ENCODE measurements at places on chromosomes 11 and 22.

- DNase-seq: peak; percentile 49
- peak overlapping the region; percentile 3 for H3K4me3 ChIP-seq
- H3K27ac ChIP-seq: peak overlapping the region; percentile 49
- peaks cover 55% of the 10 kb centered on the region for H3K4me1 ChIP-seq
- H3K36me3 ChIP-seq: peaks cover 40% of the 10 kb centered on the region
Observed at GRCh38 chr11:64000026-64000739, 13.9 kb downstream of the OTUB1 start.

DNA sequence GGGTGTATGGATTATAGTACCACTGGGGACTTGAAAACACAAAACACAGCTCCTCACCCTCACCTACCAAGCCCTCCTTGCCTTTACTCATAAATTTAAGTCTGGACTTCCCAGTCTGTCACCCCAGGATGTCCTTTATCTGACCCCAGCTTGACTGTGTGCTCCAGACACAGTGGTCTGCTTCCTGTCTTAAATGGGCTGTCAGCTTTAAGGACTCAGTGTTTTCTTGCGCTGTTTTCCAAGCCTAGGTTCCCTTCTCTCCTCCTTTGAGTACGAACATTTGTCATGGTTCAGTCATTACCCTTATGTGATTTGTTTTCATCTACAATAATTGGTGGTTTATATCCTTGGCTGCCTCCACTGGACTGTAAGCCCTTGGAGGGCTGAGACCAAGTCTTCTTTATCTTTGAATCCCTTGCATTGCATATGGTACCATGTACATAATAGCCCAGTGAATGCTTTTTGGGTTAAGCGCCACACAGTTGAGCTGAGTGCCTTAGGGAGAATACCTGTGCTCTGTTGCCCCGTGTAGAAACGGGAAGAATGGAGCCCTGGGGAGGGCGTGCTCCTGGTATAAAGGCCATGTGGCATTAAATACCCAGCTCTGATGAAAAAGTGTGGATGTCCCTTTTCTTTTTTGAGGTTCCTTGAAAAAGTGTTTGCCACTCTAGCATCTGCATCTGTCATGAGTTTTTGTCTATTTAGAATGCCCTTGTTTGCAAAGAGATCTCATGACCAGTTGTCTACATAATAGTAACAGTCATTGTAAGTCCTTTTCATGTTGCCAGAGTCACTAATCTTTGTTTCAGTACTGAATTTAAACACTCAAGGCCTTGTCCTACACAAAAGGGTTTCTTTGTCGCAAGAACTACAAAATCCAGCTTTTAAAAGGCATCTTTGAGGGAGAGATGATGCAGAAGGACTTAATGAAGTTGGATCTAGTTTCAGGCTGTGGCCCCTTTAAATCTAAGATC is 14.0 kb downstream of the PANX1 start:
- H3K4me3 ChIP-seq: no peak overlapping the region
- DNase-seq: no peak
- no peak overlapping the region for H3K27ac ChIP-seq

DNA sequence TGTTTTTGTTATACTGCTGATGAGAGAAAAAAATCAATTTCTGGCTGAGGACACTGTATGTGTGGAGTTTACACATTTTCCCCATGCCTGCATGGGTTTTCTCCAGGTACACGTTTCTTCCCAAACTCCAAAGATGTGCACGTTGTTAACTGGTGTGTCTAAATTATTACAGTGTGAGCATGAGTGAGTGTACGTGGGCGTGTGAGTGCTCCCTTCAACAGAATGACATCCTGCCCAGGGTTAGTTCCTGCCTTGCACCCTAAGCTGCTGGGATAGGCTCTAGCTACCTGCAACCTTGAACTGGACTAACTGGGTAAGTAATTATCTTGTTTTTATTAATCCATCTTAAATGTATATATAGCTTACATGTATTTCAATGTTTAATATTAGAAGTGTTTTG is 5.5 kb downstream of the NPAT start:
- peaks cover 22% of the 10 kb centered on the region for H3K36me3 ChIP-seq
- no peak overlapping the region for H3K4me3 ChIP-seq
- DNase-seq: no peak

- no peak overlapping the region for H3K4me3 ChIP-seq
- no peaks in the 10 kb centered on the region for H3K36me3 ChIP-seq
- no peaks in the 10 kb centered on the region for H3K27me3 ChIP-seq
- peaks cover 25% of the 10 kb centered on the region for H3K4me1 ChIP-seq
- DNase-seq: no peak
- peak overlapping the region; percentile 20 for H3K27ac ChIP-seq
Observed at GRCh38 chr22:20238901-20239675, 29.0 kb downstream of the RTN4R start.

DNA sequence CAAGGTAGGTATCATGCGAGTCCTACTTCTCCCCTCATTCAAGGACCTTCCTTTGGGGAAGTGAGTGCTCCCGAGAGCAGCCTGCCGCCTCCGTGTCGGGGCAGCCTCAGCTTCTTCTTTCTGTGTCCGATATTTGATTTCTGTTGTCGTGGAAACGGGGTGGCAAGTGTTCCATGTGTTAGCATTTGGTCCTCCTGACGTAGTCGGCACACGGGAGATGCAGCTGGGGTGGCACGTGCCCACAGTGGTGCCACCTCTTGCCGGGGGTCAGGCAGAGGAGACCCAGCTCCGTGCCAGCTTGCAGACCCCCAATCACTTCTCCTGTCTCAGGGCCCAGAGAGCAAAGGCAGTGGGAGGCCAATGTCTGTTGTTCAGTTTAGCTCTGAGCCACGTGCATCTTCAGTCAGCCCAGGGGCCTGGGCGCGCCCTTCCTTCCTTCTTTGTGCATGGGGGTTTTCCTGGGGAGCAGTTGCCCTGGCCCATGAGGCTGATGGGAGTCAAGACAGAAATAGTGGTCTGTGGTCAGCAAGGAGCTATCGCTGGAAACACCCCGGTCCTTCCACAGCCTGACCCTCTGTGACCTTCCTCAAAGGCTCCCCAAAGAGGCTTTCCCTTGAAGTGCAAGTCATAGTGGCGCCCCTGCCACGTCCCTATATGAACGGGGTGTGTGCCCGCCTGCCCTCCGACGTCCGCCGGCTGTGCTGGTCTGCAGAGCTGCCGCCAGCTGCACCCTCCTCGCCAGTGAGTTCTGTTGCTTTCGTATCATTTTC is 44.5 kb downstream of the PARVB start:
- H3K36me3 ChIP-seq: no peaks in the 10 kb centered on the region
- no peak overlapping the region for H3K27ac ChIP-seq
- H3K4me1 ChIP-seq: no peaks in the 10 kb centered on the region
- no peak for DNase-seq

GRCh38 chr11:15547685-15548084 is 433.0 kb downstream of the INSC start:
- no peaks in the 10 kb centered on the region for H3K4me1 ChIP-seq
- H3K27ac ChIP-seq: no peak overlapping the region
- no peak overlapping the region for H3K4me3 ChIP-seq
- no peaks in the 10 kb centered on the region for H3K27me3 ChIP-seq

GRCh38 chr11:126337474-126338241 is 17.8 kb upstream of the ST3GAL4 start:
- H3K4me1 ChIP-seq: no peaks in the 10 kb centered on the region
- H3K36me3 ChIP-seq: no peaks in the 10 kb centered on the region
- no peak overlapping the region for H3K4me3 ChIP-seq
- no peak overlapping the region for H3K27ac ChIP-seq
- H3K27me3 ChIP-seq: no peaks in the 10 kb centered on the region
- DNase-seq: no peak

- no peak overlapping the region for H3K4me3 ChIP-seq
- DNase-seq: no peak
- no peaks in the 10 kb centered on the region for H3K27me3 ChIP-seq
Observed at GRCh38 chr11:122791836-122792235, 46.5 kb upstream of the CRTAM start.

DNA sequence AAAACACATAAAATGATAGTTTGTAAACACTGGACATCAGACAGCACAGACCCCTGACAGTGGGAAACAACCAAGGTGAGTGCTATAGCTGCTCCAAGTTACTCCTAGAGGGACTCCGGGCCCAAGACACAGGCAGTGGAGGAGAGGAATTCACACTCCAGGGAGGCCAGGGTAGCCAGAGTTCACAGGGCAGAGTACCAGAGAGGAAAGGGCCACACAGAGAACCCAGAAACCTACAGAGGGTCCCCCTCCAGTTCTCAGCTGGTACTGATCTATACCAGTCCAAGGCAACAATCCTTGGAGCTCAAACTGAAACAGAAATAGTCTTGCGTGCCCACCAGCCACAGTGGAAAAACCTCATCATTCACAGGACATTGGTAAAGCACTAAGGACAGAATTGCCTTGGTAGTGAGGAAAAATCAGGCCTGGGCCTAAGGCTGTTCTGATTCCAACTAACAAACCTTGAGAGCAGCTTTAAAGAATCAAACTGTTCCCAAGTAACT is 7.6 kb downstream of the VPS37C start:
- H3K4me3 ChIP-seq: no peak overlapping the region
- peak overlapping the region; percentile 2 for H3K27ac ChIP-seq
- H3K36me3 ChIP-seq: no peaks in the 10 kb centered on the region
- H3K4me1 ChIP-seq: peaks cover 38% of the 10 kb centered on the region

DNA sequence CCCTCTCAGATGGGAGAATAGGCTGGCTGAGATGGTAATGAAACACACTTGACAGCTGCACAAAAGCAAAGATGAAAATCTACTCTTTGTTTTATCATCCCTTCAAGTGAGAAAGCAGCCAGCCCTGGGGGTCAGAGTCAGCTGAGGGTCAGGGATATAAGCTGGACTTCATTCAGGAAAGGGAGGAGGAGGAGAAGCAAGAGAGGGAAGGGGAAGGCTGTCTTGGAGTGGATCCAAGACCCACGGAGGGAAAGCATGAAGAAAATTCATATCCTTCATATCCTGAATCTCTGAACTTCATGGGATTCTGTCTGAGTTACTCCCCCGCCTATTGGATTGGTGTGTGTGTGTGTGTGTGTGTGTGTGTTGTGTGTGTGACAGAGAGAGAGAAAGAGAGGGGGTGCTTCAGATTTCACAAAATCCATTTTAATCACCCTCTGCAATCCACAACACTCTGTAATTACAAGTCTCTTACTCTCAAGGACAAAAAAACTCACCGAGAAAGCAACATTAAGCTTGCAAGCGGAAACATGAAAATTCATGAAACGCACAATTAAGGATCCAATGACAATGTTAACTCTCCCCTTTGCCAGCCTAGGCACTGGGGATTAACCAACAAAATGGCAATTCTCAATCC is 327.7 kb downstream of the TENM4 start:
- H3K27me3 ChIP-seq: no peaks in the 10 kb centered on the region
- no peak overlapping the region for H3K27ac ChIP-seq
- no peaks in the 10 kb centered on the region for H3K36me3 ChIP-seq
- H3K4me3 ChIP-seq: no peak overlapping the region
- DNase-seq: no peak

GRCh38 chr11:11036185-11036847 is 178.5 kb upstream of the ZBED5 start:
- H3K36me3 ChIP-seq: no peaks in the 10 kb centered on the region
- DNase-seq: no peak
- peaks cover 18% of the 10 kb centered on the region for H3K4me1 ChIP-seq
- H3K27ac ChIP-seq: no peak overlapping the region

- no peaks in the 10 kb centered on the region for H3K4me1 ChIP-seq
- H3K36me3 ChIP-seq: no peaks in the 10 kb centered on the region
- no peak overlapping the region for H3K4me3 ChIP-seq
- no peak for DNase-seq
Observed at GRCh38 chr11:14320020-14320419, 39.0 kb downstream of the RRAS2 start.

GRCh38 chr11:43200031-43200430 is 111.8 kb upstream of the API5 start:
- no peaks in the 10 kb centered on the region for H3K4me1 ChIP-seq
- H3K4me3 ChIP-seq: no peak overlapping the region
- H3K27ac ChIP-seq: no peak overlapping the region
- no peaks in the 10 kb centered on the region for H3K27me3 ChIP-seq
- no peak for DNase-seq
- H3K36me3 ChIP-seq: no peaks in the 10 kb centered on the region

DNA sequence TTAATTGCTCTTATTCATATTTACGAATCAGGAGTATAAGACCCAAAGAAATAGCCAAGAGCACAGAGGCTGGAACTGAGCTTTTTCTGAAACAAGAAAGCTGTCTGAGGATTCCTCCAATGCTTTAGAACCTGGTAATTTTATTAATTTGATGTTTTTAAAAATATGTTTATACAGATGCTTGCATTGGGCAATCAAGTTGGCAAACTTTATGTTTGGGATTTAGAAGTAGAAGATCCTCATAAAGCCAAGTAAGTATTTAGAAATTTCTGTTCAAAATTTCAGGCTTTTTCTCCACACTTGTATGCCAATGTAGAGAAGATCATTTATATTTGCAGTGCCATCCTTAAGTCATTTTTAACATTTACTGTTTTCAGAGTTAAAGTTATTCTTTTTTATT is 24.3 kb upstream of the HIKESHI start:
- no peak overlapping the region for H3K27ac ChIP-seq
- no peaks in the 10 kb centered on the region for H3K4me1 ChIP-seq
- DNase-seq: no peak
- H3K4me3 ChIP-seq: no peak overlapping the region
- no peaks in the 10 kb centered on the region for H3K36me3 ChIP-seq

GRCh38 chr11:126405374-126405773 is 49.9 kb downstream of the ST3GAL4 start:
- no peak overlapping the region for H3K4me3 ChIP-seq
- H3K27ac ChIP-seq: peak overlapping the region; percentile 56

GRCh38 chr11:83511646-83512045 is 225.5 kb upstream of the CCDC90B start:
- H3K4me1 ChIP-seq: no peaks in the 10 kb centered on the region
- no peaks in the 10 kb centered on the region for H3K36me3 ChIP-seq
- no peak overlapping the region for H3K27ac ChIP-seq

DNA sequence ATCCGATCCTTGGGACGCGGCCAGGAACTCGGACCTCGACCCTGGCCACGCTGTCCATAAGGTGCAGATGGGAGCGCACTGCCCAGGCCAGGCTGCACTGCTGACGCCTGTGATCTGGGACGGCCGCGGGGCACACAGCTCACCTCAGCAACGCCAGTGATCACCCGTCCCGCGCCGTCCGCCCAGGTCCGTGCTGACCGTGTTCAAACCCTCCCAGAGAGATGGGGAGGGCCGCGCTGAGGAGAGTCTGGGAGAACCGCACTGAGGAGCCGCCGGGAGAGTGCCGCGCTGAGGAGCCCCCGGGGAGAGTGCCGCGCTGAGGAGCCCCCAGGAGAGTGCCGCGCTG is 636 bp downstream of the KCNQ1OT1 start:
- H3K27me3 ChIP-seq: no peaks in the 10 kb centered on the region
- DNase-seq: no peak
- H3K27ac ChIP-seq: peak overlapping the region; percentile 76
- H3K4me3 ChIP-seq: peak overlapping the region; percentile 80

DNA sequence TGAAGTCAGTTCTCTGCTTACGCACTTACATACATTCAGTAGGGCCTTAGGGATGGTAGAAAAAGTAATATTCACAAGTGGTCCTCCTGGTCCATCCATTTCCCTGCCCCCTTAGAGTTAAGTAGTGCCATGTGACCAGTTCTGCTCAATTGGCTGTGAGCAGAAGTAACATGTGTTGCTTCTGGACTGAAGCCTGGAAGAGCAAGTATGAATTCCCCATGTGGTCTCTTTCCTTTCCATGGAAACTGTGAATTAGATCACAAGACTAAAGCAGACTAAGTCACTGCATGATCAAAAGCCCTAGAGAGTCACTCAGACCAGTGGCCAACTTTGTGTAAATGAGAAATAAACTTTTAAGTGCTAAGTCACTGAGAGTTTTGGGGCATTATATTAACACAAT is 341.7 kb upstream of the CADM1 start:
- H3K4me3 ChIP-seq: no peak overlapping the region
- no peaks in the 10 kb centered on the region for H3K27me3 ChIP-seq
- no peak overlapping the region for H3K27ac ChIP-seq
- DNase-seq: no peak
- no peaks in the 10 kb centered on the region for H3K36me3 ChIP-seq
- no peaks in the 10 kb centered on the region for H3K4me1 ChIP-seq
